ENCODE measurements at places on chromosomes 5 and 9.
A peak's percentile ranks its signal among the peaks of the same experiment; 100 is the strongest.

DNA sequence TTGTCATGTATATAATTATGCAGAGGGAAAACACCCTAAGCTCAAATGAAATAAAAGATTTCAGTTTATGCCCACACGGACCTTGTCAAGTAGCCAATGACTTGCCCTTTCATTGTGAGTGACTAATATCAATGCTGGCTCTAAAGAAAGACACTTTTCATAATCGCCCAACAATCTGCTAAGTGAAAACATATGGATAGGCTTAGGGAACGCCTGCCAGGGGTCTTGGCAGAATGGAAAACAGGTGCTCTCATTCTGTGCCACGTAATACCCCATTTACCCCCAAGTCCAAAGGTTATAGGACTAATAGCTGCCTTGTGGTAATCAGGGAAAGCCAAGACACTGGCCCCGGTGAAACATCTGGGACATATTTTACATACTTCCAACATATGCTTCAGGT is 157.7 kb downstream of the SLF1 start:
- peak; percentile 22 for DNase-seq

DNA sequence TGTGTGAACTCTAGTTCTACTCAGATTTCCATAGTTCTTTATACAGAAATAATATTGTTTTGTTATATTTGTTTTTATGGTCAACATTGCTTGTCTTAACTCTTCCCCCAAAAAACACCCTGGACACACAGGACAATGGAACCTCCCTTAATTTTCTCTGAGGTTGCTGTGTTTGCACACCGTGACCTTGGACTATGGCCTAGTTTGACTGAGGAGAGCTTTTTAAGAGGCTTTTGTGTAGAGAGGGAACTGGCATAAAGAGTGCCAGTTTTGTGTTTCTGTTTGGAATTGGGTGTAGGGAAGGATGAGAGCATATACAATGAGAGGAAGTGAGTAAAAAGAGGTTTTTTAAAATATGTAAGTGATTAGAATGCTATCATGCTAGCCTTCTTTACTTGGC is 101.1 kb upstream of the MEF2C start:
- DNase-seq: no peak

GRCh38 chr9:116506685-116507084 is 180.4 kb upstream of the TRIM32 start:
- no peak for DNase-seq

DNA sequence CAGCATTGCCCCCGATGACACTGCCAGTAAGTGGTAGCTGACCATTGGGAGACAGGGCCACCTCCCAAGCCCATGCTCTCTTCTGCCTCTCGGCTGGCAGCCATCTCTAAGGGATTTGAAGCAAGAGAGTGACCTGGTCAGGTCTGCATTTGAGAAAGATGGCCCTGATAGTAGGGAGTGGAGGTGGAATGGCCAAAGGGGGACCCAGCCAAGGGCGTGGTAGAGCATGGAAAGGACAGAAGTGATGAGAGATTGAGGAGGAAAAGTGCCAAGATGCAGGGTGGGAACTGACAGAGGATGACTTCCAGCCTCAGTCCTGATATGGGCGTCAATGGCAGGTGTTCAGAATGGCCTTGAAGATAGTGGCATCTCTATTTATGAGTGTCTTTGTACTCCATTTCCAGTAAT is 9.0 kb downstream of the ABL1 start:
- DNase-seq: no peak

DNA sequence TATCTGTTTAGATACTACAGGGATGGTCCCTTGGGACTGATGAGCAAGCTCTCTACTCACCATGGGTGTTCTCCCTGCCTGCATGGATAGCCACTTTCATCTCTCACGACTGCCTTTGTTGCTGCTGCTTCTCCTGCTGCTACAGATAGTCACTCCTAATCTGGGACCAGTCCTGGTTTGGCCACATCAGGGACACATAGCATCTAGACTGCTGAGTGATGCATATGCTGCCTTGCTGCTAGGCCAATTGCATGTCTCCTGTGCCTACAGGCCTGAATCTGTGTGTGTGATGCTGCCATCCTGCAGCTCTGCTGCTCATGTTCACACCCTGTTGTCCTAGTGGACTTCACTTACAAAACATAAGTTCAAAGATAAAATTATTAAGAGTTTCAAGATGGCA is 297.1 kb downstream of the HCN1 start:
- peak; percentile 83 for DNase-seq

DNA sequence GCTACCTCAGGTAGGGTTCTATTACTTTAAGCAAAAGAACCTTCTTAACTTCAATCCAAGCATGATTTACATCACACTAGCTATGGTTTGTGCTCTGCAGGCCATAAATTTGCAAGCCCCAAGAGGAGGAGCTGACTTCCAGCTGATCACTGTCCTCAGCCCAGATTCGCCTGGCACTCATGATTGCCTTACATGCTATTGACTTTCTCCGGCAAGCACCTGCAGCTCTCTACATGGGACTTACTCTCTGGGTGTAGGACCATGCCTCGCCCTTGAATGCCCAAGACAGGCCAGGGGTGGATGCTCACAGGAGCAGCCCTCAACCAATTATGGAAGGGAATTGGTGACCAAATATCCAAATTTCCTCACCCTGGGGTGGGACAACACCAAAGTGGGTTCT is 99.8 kb downstream of the ESM1 start:
- DNase-seq: no peak

GRCh38 chr9:33719581-33720374 is 75.6 kb upstream of the PRSS3 start:
- DNase-seq: peak; percentile 16

DNA sequence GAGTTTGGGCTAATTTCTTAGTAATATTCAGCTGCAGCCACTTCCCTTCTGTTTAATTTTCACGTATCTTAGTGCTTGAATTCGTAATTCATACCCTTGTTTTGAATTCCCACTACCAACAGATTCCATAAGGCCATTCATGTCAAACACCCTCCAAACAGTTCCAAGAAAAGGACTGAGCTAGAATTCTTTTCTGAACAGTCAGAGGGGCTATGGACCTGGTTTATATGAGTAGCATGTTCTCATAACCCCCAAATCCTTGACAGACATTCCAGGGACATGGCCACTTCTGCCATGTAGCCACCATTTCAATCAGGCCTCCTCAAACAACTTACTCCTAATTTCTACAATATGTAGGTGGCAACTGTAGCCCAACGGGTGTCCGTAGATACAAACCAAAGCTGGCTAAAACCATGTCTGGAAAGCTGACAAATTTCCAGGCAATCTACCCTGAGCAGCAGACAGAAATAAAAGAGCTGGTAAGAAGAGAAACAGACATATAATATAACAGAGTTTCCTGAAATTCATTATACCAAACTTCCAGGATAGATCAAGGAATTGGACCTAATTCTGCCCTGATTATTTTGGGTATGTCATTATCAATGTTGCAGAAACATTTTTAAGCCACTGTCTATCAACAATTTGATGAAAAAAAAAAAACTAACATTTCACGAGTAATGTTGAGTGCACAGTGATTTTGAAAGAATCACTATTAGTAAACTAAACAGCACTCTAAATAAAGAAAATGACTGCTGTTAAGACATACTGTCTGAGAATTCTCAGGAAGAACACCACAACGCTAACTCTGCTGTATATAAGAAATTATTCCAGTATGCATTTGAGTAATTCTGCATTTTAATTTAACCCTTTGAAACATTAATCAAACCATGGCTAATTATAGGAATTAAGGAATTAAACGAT is 40.7 kb downstream of the EBF1 start:
- peak; percentile 90 for DNase-seq

GRCh38 chr9:112377087-112377486 is 2.8 kb upstream of the HSDL2 start:
- no peak for DNase-seq

GRCh38 chr9:35915681-35916294 is 6.5 kb downstream of the SPAAR start:
- DNase-seq: no peak

All from cerebellar cortex (tissue), 1 donor.